ENCODE measurements at places on chromosomes 1 and 21.

DNA sequence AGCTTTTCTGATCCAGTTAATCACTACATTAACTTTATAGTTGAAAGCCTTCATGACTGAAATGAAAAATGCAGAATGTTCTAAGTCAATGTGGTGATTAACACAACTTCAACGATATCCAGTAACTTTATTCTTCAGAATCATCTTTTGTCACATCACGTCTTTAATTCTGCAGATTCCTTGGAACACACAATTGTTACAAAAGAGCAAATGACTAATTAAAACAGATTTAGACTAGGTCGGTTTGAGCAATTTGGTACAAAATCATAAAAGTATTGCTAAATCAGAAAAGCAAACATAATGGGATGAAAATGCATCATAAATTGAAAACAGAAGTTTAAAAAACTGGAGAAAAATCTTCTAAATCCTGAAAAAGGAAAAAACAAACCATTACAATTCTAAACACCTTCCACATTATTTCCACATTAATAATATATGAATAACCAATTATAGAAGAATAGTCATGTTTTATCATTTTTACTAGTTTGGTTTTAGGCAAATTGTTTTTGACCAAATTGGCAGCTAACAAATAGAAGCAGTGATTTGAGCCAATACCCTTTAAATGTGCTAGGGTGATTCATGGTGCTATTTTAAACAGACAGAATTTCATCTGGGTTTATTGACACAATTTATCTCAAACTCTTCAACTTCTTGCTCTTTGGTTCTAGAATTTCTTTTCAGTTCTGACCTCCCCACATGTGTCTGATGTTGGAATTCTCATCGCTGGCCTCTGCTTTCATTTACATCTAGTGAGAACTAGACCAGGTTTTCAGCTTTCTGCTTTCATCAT, 468.1 kb upstream of the PTBP2 start:
- no peak for DNase-seq

DNA sequence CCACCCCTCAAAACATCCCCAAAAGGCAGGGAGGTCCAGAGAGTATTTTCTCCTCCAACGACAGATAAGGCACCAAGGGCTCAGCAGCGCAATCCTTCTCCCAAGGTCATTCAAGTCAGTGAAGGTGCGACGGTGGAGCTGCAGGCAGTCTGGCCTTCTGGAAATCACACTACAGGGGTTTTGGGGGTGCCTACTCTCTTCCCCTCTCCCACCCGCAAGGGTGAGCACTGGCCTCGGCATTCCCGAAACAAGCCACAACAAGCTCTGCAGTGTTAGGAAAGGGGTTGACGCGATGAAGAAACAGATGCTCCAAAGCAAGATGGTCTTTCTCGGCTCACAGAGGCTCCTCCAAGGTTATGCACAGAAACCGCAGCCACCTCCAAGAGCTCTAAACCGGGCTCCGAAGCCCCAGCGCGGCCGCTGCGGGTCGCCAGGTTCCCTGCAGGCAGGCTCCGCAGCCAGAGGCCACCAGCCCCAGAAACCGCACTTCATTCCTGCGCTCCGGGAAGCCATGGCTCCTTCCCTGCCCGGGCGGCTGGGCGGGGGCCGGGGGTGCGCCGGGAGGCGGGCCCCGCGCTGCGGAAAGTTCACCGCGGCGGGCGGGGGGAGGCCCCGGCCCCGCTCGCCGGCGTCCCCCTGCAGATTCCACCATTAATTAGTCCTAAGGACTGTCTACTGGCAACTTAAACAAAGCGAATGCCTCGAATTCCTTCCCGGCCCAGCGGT, 1.1 kb downstream of the LUZP1 start:
- peak; percentile 38 for DNase-seq

- DNase-seq = no peak
Observed at GRCh38 chr1:17883136-17883535, 128.0 kb downstream of the ACTL8 start.

- no peak for DNase-seq
Observed at GRCh38 chr1:227898502-227899140, 49.1 kb downstream of the WNT9A start.

- peak; percentile 76 for DNase-seq
Observed at GRCh38 chr1:204503122-204503912, 8.7 kb upstream of the PIK3C2B start.

- DNase-seq = no peak
Observed at GRCh38 chr1:58500043-58500442, 46.5 kb downstream of the OMA1 start.

DNA sequence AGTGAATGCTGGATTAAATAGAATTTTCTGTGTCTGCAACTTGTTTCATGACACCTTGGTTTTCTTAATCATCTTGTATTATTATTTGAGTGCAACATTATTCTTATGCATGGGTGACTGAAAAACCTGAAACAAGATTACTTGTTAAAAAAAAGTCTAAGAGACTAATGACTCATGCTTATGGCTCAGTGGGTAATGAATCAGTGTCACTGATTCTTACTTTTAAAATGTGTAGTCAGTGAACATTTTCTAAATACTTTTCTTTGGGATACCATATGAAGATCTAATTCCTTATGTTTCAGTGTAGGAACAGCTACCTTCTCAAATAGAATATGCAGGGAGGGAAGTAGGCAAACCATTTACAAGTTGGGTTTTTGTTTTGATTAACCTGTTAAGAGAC, 65.5 kb downstream of the PRKAA2 start:
- DNase-seq = no peak

DNA sequence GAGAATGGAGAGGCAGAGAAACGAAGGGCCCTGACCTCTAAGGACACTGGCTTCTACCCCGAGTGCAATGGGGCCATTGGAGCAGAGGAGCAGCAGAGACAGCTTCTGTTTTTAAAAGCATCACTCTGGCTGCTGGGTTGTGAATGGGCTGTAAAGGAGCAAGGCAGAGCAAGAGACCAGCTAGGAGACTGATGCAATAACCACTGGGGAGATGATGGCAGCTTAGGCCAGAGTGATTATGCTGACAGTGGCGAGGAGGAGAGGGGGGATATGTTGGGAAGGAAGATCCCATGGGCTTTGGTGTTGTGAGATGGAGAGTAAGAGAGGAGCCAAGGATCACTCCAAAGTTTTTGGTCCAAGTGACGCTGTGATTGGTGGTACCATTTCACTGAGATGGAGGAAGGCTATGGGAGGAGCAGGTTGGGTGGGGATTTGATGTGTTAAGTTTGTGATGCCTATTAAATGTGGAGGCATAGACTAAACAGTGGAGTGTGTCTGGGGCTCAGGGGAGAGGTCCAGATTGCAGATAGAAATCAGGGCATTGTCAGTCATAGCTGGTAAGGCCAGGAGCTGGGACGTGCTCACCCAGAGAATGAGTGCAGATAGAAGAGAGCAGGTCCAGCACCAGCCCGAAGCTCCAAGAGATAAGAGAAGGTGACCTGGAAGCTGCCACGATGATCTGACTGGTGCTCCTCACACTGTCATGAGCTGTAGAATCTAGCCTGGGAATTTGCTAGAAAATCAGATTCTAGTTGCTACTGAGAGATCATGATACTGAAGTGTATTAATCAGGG, 11.0 kb downstream of the TRAF5 start:
- no peak for DNase-seq

GRCh38 chr1:32891241-32891570, 4.9 kb downstream of the HPCA start:
- DNase-seq = no peak

GRCh38 chr1:99662539-99663080, 16.7 kb downstream of the PALMD start:
- DNase-seq = peak; percentile 69

DNA sequence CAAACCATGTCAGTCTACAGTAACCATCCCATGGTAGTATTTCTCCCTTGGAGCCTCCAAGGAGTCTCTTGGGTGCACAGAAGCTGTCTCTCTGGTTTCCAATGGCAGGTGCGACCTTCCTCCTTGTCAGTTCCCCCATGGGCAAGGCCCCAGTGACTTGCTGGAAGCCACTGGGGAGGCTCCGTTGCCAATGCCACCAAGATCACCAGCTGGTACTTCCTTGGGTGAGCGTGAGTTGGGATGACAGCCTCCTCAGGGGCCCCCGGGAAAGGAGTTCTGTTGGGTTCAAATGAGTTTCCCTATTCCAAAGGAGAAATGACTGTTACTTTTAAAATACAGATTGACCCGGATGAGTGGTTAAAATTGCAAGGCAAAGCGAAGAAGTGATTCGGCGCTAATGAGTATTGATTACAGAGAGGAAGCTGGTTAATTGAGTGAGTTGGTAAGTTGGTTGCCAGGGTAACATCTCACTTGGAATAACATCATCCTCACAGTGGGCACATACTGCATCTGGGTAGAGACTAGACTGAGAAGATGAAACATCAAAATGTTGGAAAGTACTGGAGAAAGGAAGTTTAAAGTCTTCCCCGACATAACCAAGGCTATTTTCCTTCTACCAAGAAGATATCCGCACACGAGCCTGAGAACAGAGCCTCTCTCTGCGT, 53.0 kb upstream of the LAPTM5 start:
- DNase-seq = no peak

DNA sequence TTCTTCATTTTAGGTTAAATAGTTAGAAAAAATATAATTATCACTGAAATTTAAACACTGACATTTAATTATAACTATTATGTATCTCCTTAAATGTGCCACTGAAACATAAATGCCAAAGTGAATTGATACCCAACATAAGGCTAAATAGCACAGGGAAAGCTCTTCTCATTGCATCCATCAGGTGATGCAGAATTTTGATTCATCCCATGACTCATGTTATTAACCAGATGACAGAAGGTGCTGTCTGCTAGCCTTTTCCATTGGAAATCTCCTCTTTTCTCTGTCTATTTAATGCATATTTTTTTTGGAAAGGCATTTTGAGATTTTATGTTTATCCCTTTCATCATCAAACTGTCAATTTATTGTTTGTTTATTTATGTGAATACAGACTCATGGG, 136.8 kb downstream of the KCNK2 start:
- DNase-seq = no peak

- no peak for DNase-seq
Observed at GRCh38 chr1:239426821-239427475, 40.6 kb downstream of the CHRM3 start.

GRCh38 chr1:167473761-167474160, 44.6 kb downstream of the CD247 start:
- no peak for DNase-seq

DNA sequence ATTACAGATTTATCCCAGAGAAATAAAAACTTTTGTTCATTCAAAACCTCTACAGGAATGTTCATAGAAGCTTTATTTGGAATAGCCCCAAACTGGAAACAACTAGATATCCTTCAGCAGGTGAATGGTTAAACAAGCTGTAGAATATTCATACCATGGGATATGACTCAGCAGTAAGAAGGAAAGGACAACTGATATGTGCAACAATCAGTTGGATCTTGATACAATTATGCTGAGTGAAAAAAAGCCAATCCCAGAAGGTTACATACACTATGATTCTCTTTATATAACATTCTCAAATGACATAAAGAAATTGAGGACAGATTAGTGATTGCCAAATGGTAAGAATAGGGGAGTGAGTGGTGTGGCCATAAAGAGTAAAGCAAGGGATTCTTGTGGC, 376.7 kb downstream of the S1PR1 start:
- DNase-seq = no peak

- no peak for DNase-seq
Observed at GRCh38 chr1:200542162-200542561, 78.4 kb downstream of the KIF14 start.

GRCh38 chr1:241593186-241593585, 47.0 kb downstream of the CHML start:
- no peak for DNase-seq

DNA sequence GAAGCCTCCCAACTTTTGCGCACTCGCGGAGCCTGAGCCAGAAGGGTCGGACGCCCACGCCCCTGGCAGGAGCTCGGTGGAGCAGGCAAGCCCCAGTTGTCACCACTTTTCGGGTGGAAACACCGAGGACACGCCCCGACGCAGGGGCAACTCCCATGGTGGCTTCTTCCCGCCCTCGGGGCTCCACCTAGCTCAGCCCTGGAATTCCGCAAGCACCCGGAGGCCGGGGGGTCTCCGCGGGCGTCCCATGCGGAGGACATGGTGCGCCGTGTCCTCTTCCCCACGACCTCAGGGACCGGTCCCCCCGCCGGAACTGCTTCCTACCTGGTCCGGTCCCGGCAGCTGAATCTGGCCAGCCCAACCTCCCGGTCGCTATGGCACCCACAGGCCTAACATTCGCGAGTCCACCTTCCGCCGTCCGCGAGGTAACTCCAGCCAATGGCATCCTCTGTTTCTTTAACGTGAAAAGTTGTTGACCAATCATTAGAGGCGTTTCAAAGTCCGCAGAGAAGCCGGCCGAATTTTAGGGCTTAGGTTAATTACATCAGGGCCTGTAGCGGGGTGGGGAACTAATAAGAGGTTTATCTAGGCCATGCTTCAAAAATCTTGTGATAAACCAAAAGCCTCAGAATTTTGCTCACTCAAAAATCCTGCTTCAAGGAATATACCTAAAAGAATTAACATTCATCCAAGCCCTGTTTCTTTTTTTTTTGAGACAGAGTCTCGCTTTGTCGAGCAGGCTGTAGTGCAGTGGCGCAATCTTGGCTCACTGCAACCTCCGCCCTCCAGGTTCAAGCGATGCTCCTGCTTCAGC, at the start of gene STPG1:
TSS of gene STPG1 (minus strand) at position 433 of the 814 bp plus-strand sequence. CDS start 12,394 bp downstream, outside the sequence.
- peak; percentile 84 for DNase-seq

DNA sequence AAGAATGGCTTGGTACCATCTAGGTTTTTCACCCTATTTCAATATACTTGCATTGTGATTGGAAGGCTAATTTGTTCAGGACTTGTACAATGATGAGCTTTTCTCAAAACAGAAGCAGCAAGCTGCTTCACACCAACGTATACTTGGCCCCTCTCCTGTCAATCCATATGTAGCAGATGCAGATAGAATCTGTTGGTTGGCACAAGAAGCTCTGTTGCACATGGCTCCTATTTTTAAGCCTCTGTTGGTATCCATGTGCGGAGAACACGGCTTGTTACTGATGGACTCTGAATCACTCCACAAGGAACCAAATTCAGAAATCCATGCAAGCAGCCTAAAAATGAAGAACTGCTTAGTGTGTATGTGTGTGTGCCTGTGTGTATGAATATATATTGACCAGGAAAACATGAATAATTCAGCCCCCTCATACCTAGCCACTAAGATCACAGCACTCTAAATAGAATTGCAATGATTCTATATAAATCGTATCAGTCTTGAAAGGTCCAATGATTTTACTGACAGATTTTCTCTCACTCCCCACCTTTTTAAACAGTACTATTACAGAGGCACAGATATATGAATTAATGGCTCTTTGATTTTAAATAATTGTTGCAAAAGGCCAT, 258.4 kb upstream of the DPYD start:
- no peak for DNase-seq

- no peak for DNase-seq
Observed at GRCh38 chr1:19960591-19960990, 18.8 kb downstream of the PLA2G2A start.

DNA sequence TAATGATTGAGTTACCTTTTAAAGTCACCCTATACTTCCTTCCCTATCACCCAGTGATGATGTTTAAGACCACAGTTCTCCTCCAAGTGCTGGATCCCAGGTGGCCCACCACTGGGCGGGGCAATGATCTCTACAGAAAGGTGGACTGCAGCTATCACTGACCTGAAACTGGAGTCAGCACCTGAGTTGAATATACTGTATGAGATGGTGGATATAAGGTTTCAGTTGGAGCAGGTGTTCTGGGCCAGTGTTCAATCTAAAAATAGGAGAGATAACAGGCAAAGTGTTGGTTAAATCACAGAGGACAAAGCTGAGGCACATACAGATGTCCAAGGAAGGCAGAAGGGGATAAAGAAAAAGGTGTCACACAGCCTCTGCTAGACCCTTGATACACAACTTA, 96.6 kb downstream of the SIPA1L2 start:
- no peak for DNase-seq

- DNase-seq = no peak
Observed at GRCh38 chr1:186854102-186854501, 25.4 kb downstream of the PLA2G4A start.

GRCh38 chr1:117696561-117696960, 90.7 kb downstream of the TENT5C start:
- no peak for DNase-seq

Data from SK-N-DZ (cell line).